ENCODE measurements at places on chromosomes 12 and 14. TPM values are rescaled to one million over a fixed set of nuclear protein-coding genes. Genes with fewer than 3 reads are reported as not detected.

GRCh38 chr12:79508622-79509021 is 182.1 kb downstream of the PAWR start:
- no peaks in the 10 kb centered on the region for H3K4me1 ChIP-seq
- no peaks in the 10 kb centered on the region for H3K27me3 ChIP-seq
- no peak overlapping the region for H3K27ac ChIP-seq

DNA sequence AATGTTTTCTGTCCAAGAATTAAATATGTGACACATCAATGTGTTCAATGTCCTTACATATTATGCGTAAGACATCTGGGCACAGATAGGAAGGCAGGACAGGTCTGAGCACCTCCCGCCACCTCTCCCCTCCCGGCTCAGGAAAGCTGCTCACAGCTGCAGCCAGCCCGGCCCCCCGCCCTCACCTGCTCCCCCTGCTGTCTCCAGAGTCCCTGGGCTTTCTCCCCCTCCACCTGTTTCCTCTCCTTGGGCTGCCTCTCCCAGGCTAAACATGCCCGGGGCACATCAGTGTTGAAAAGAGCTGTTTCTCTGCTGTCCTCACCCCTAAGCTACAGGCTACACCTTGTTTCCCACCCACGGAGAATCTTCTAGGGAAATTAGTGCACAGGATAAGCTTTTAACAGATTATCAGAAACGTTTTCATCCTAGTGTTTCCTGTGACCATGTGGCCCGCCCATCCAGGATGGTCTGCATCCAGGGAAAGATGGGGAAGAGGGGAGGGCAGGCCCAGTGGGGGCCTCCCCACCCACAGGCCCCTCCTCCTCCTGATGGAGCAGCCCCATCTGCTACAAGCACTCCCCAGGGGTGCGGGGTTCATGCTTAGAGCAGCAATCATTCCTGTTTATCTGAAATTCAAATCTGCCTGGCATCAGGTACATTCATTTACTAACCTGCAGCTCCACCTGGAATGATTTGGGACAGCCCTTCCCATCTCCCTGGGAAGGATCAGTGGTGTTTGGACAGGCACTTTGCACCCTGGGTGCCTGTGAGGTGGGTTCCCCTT is 273.8 kb upstream of the SFSWAP start:
- H3K4me3 ChIP-seq, result no peak overlapping the region
- H3K4me1 ChIP-seq, result no peaks in the 10 kb centered on the region
- no peaks in the 10 kb centered on the region for H3K36me3 ChIP-seq
- no peak overlapping the region for H3K27ac ChIP-seq

DNA sequence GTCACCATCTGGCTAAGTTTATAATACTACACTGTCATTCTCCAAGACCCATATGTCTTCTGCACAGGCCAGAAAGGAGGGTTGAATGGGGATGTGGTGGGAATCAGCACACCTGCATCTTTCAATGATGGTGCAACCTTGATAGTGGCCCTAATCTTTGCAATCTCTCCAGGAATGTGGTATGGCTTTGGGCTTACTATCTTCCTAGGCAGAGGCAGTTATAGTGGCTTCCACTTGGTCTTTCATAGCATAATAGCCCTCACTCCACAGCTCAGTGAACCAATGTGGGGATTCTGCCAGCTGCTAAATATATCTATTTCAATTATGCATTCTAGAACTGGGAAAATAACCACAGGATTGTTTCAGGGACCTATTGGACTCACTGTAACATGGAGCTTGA is 61.8 kb upstream of the ATP2B1 start:
- H3K27ac ChIP-seq, result no peak overlapping the region
- no peaks in the 10 kb centered on the region for H3K4me1 ChIP-seq
- H3K27me3 ChIP-seq, result no peaks in the 10 kb centered on the region
- H3K36me3 ChIP-seq, result no peaks in the 10 kb centered on the region
- H3K4me3 ChIP-seq, result no peak overlapping the region

DNA sequence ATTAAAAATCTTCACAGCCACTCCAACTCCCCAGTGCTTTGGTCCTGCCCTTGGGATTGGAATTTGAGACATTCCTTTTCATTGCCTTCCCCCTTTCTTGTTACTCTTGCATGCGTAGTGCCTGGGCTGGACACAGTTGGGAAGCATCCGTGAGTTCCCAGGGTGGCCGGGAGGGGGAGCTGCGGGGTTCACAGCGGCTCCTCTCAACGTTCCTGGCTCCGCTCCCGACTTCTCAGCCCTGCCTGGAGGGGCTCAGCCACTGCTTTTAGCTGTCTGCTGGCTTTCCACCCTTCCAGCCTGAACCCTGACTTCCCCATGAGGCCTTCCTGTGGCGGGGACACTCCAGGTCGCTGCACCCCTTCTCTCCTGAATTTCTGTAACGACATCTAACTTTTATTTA is 3.2 kb downstream of the TEX52 start:
- no peak overlapping the region for H3K27ac ChIP-seq
- H3K27me3 ChIP-seq, result no peaks in the 10 kb centered on the region
- H3K4me1 ChIP-seq, result no peaks in the 10 kb centered on the region
- no peak overlapping the region for H3K4me3 ChIP-seq
- H3K36me3 ChIP-seq, result no peaks in the 10 kb centered on the region
- peak; percentile 92 for DNase-seq

The KCNC2 gene
- 0.07 TPM for polyA plus RNA-seq

The SYNDIG1L gene
- 0.20 TPM for polyA plus RNA-seq

The COL2A1 gene
- polyA plus RNA-seq, result 0.60 TPM

DNA sequence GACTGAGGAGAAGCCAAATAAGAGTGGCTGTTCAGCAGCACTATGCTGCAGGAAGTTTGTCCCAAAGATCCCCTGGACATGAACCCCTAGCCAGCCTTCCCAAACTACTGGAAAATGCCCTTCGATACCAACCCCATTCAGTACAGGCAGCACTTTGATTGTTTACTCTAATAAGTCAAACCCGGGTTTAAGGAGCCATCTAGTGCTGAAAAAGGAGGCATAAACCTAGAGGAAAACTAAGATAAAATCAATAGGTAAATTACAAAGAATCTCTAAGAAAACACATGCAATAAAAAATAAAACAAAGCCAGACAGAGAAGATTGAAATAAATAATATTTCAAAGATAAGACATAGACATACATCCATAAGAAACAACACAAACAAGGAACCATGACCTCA is 771.6 kb downstream of the RPS29 start:
- no peak for DNase-seq
- no peaks in the 10 kb centered on the region for H3K36me3 ChIP-seq
- H3K27me3 ChIP-seq, result no peaks in the 10 kb centered on the region
- no peak overlapping the region for H3K27ac ChIP-seq
- no peak overlapping the region for H3K4me3 ChIP-seq
- H3K4me1 ChIP-seq, result no peaks in the 10 kb centered on the region

The PLEK2 gene
- 35.4 TPM for polyA plus RNA-seq

The PTPRQ gene
- not detected for polyA plus RNA-seq

DNA sequence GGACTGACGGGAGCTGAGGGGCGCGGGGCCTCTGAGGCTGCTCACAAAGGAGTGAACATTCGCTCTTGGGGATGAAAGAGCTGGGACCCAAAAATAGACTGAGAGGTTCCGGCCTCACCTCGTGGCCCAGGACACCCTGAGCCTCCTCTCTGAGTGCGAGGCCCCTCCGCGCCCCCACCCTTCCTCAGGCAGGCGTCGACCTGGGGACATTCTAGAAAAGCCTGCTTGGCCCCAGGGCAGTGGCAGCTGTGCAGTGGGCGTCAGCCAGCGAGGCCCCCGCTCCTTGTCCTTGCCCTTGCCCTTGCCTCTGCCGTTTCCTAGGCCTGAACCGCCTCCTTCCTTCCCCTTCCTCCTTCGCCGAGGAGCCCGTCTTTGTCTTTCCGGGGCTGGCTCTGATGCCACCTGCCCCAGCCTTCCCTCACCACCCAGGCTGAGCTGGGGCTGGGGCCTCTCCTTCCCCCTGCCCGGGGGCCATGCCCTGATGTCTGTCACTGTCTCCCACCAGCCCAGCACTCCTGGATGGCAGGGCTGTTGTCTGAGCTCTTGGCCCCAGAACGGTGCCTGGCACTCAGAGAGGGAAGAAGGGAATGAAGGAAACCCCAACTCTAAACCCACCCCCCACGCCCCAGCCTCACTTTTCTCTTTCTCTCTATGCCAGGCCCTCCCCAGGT is 208.2 kb upstream of the RTL1 start:
- no peaks in the 10 kb centered on the region for H3K36me3 ChIP-seq
- H3K4me3 ChIP-seq, result no peak overlapping the region
- H3K27me3 ChIP-seq, result no peaks in the 10 kb centered on the region

The DAO gene
- 9.0 TPM for polyA plus RNA-seq

DNA sequence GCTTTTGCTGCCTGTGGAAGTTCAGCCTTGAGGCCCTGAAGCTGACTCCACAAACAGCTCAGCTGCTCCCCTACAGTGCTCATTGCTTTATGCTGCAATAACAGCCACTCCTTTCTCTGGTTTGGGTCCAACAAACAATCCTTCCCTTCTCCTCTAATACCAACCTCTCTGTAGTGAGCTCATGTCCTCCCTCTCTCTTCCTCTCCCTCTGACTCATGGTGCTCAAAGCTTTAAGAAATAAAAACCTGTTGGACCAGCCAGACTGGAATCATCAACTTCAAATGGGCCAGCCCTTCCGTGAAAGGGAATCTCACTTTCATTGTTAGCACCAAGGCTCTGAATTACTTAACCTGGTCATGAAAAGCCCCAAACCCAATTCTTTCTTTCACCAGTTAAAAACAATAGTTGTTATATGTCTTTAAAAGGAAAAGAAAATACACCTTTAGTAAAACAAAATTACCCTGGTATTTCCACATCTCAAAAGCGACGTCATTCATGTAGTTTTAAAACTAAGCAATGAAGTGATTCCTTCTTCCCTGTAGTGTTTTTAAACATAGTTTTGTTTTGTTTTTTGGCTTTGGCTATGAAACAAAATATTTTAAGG is 126.4 kb downstream of the DUSP6 start:
- no peaks in the 10 kb centered on the region for H3K4me1 ChIP-seq
- H3K27me3 ChIP-seq, result no peaks in the 10 kb centered on the region
- DNase-seq, result no peak
- no peaks in the 10 kb centered on the region for H3K36me3 ChIP-seq
- no peak overlapping the region for H3K4me3 ChIP-seq
- no peak overlapping the region for H3K27ac ChIP-seq

The GYS2 gene
- polyA plus RNA-seq, result not detected

The SLC5A8 gene
- polyA plus RNA-seq, result not detected

The SLC8B1 gene
- 38.5 TPM for polyA plus RNA-seq

The PRKD1 gene
- 0.60 TPM for polyA plus RNA-seq

DNA sequence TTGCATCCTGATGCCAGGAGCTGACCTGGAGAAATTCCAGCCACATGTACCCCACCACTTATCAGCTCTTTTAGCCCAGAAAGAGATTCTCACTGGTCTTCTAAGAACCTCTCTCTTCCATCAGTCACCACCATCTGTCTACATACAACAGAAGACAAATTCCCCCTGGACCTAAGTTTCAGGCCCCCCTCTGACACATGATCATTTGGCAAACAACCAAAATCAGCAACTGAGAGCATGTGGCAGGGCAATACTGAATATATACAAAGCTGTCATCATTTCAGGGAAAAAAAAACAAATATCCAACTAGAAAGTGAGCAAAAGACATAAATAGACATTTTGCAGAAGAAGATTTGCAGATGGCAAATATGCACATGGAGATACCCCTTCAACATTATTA is 180.2 kb downstream of the FOXN3 start:
- H3K27ac ChIP-seq, result no peak overlapping the region
- H3K36me3 ChIP-seq, result no peaks in the 10 kb centered on the region
- no peak overlapping the region for H3K4me3 ChIP-seq
- no peak for DNase-seq

GRCh38 chr14:95877633-95878032 is 1.0 kb downstream of the TUNAR start:
- peaks cover 74% of the 10 kb centered on the region for H3K27me3 ChIP-seq
- H3K4me1 ChIP-seq, result peaks cover 16% of the 10 kb centered on the region
- no peak overlapping the region for H3K27ac ChIP-seq
- H3K36me3 ChIP-seq, result no peaks in the 10 kb centered on the region
- no peak for DNase-seq
- no peak overlapping the region for H3K4me3 ChIP-seq

The LRRIQ1 gene
- not detected for polyA plus RNA-seq

- peaks cover 2% of the 10 kb centered on the region for H3K4me1 ChIP-seq
- H3K27ac ChIP-seq, result no peak overlapping the region
- H3K4me3 ChIP-seq, result no peak overlapping the region
- no peaks in the 10 kb centered on the region for H3K36me3 ChIP-seq
- no peak for DNase-seq
Measured at GRCh38 chr12:72278894-72279293, 6.7 kb downstream of the TRHDE start.

DNA sequence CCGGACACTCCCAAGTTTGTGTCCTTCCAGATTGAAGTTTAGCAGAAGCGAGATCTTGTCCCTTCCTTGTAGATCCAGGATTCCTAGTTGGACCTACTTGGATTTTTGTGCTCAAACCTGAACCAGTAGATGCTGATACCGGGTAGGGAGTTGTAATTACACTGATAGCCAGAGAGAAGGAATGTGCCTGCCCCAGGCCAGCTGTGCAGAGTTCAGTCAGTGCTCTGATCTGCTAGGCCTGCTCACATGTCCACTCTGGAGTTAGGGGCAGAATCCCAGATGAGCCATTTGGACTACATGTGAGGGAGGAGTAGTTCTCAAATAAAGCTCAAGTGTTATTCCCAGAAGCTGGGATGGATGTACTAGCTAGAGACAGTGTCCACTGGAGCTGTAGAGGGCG is 65.7 kb downstream of the PRKCH start:
- no peaks in the 10 kb centered on the region for H3K27me3 ChIP-seq
- no peaks in the 10 kb centered on the region for H3K36me3 ChIP-seq
- DNase-seq, result no peak
- H3K4me3 ChIP-seq, result no peak overlapping the region

- H3K36me3 ChIP-seq, result peaks cover 35% of the 10 kb centered on the region
- H3K27me3 ChIP-seq, result no peaks in the 10 kb centered on the region
- H3K4me1 ChIP-seq, result no peaks in the 10 kb centered on the region
- no peak overlapping the region for H3K27ac ChIP-seq
- no peak overlapping the region for H3K4me3 ChIP-seq
- DNase-seq, result no peak
Measured at GRCh38 chr12:119683816-119684215, 15.9 kb downstream of the PRKAB1 start.

The TSHR gene
- 0.60 TPM for polyA plus RNA-seq

The OTX2 gene
- polyA plus RNA-seq, result not detected

The IRAK3 gene
- polyA plus RNA-seq, result 1.8 TPM

DNA sequence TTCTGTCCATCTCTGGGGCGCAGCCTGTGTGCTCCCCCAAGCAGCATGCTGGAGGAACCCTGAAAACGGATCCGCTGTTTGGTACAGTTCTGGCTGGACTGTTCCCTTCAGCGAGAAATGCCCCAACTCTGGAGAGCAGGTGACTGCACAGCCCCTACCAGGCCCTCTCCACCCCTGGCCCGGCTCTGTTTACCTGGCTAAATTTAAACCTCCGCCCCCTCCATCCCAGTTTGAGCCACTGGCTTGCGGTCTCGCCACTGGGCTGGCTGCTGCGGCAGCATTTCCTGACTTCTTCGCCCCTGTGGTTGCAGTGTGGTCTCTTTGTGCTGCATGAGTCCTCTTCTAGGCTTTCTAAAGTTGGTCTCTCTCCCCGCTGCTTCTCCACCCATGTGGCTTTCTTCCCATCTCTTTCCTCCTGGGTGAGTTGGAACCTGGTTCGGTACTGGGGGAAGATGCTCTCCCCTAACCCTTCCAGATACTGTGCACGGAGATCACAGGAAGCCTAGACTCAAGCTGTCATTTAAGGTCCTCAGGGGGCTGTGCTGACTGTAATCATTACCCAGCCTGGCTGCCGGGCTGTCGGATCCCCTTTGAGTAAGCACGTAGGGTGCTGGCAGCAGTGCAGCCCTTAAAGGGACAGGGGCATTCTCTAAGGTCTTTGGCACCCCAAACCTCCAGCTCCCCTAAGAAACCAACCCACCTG is 60.6 kb downstream of the FBXL14 start:
- H3K4me3 ChIP-seq, result no peak overlapping the region
- DNase-seq, result no peak
- peaks cover 19% of the 10 kb centered on the region for H3K27me3 ChIP-seq
- H3K4me1 ChIP-seq, result peaks cover 13% of the 10 kb centered on the region
- H3K36me3 ChIP-seq, result no peaks in the 10 kb centered on the region

The VRTN gene
- polyA plus RNA-seq, result 0.25 TPM

The TMEM260 gene
- polyA plus RNA-seq, result 1.6 TPM

The OLR1 gene
- polyA plus RNA-seq, result 0.10 TPM

The PDE3A gene
- 6.6 TPM for polyA plus RNA-seq
